ENCODE measurements at places on chromosomes 2 and 18.

DNA sequence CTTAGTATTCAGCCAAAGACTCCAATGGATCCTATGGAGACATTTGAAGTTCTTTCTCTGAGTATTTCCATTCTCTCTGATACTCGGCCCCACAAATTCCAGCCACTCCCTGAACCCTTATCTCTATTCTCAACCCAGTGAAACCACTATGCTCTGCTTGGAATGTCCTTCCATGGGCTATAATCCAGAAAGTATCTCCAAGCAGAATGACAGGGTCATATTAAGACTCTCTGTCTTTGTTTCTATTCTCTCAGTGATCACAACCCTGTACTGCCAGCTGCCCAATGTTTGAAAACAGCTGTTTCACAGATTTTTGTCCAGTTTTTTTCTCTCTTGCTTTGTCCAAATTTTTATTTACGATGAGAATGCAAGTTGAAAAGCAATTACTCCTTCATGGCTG lies 21.9 kb downstream of the CHMP3 start:
- no peak for DNase-seq

DNA sequence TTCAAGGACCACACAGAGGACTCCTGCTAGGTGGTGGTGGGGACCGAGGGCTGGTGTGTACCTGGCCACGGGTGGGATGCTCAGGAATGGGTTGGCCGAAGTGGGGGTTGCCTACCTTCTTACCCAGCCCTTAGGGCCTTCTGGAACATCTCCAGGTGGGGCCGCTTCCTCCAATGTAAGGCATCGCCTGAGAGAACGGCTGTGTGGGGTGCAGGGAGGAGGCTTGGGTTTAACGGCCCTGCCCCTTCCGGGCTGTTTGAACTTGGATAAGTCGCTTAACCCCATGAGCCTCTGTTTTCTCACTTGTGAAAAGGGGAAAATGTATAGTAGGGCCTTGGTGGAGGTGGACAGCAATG lies 35.0 kb downstream of the EMILIN2 start:
- no peak for DNase-seq

GRCh38 chr18:58226429-58226828 lies 182.4 kb downstream of the NEDD4L start:
- no peak for DNase-seq

DNA sequence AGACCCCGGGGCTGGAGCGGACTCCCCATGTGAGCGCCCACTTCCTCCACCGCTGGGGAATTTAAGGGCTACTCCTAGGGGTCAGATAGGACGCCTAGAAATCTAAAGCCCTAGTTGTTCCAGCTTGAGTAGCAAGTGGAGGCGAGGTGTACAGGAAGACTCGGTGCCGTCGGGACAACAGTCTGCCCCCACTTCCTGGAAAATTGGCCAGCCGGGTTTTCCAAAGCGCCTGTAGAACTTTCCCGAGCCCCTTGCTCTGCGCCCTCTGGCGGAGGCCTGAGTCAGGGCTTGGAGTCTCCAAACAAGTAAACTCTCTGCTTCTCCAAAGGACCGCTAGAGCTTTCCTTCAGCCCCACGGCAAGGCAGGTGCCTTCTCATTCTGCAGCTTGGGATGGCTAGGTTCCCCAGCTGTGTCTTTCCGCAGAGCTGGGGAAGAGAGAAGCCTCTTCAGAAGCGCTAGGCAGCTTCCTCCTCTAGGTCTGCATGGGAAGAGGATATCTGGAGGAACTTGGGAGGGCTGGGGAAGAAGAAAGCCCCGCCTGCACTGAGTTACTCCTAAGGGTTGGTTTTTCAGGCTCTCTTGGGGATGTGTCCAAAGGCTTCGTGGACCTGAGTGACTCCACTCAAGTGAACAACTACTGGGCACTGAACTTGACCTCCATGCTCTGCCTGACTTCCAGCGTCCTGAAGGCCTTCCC lies 681 bp downstream of the SPR start:
- DNase-seq: no peak

- DNase-seq: no peak
Observed at GRCh38 chr2:151782378-151783132, 45.7 kb downstream of the ARL5A start.

GRCh38 chr2:230947235-230947576 lies 22.2 kb upstream of the GPR55 start:
- DNase-seq: no peak

- DNase-seq: no peak
Observed at GRCh38 chr2:47127862-47128543, 27.1 kb downstream of the STPG4 start.

GRCh38 chr2:113342650-113343049 lies 63.9 kb upstream of the PAX8 start:
- DNase-seq: no peak

DNA sequence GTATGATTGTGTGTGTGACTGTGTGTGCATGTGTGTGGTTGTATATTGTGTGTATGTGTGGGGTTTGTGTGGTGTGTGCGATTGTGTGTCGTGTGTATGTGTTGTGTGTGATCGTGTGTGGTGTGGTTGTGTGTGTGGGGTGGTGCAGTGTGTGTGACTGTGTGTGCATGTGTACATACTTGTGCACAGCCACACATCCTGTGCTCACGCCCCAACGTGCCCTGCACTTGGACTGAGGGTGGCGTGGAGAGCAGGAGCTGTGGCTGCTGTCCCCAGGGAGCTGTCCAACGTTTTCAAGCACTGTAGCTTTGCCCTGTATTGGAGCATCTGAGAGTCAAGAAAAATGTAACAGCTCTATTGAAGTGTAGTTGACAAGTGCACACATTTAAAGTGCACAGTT lies 243.2 kb upstream of the HDAC4 start:
- no peak for DNase-seq

- DNase-seq: no peak
Observed at GRCh38 chr2:99662761-99663341, 173.0 kb upstream of the REV1 start.

DNA sequence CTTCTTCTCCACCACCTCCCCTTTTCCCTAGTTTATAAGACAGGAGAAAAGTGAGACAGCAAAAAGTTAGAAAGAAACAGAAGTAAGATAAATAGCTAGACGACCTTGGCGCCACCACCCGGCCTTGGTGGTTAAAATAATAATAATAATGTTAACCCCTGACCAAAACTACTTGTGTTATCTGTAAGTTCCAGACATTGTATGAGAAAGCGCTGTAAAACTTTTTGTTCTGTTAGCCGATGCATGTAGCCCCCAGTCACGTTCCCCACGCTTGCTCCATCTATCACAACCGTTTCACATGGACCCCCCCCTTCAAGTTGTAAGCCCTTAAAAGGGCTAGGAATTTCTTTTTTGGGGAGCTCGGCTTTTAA lies 1.5 kb upstream of the BUB1 start:
- DNase-seq: no peak

- DNase-seq: no peak
Observed at GRCh38 chr2:1055014-1055595, 104.5 kb downstream of the SNTG2 start.

DNA sequence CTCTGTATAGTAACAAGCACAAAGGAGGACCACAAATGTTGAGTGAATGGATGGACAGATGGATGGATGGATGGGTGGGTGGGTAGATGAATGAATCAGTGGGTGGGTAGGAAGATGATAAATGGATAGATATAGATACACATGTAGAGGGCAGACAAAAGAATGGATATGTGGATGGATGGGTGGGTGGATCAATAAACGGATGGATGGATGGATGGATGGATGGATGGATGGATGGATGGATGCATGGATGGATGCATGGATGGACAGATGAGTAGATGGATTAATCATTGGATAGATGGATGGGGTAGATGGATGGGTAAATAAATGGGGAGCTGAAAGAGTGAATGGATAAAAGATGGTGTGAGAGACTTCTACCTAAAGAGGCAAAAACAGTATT lies 92.3 kb upstream of the GPR45 start:
- no peak for DNase-seq

Measured in activated naive CD4-positive, alpha-beta T cell (primary cell).